Motor neuron (in vitro differentiated cells): ENCODE measurements at places on chromosomes 4 and X. TPM values are rescaled to one million over a fixed set of nuclear protein-coding genes. Genes with fewer than 3 reads are reported as not detected.

DNA sequence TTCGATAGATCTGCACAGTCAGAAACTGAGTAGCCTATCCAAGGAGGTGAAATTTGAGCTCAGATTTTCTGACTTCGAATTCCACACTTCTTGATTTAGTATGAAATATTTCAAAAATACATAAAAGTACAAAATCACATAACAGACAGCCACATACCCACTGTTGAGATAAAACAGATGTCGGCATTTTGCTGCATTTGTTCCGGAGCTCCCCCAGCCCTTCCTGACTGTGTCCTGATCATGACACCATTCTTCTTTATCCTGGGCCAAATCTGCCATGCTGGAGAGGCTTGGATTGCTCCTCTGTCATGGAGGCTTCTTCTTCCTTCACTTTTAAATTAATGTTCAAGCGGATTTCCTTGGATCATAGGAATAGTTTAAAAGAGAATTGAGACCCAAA is 124.2 kb upstream of the RBPJ start:
- ATAC-seq: no peak

FGFRL1 gene
- 23.9 and 27.3 TPM in 2 replicates for total RNA-seq

TASL gene
- total RNA-seq: 0.27 TPM in 1 of 2 replicates, not detected in the other

DNA sequence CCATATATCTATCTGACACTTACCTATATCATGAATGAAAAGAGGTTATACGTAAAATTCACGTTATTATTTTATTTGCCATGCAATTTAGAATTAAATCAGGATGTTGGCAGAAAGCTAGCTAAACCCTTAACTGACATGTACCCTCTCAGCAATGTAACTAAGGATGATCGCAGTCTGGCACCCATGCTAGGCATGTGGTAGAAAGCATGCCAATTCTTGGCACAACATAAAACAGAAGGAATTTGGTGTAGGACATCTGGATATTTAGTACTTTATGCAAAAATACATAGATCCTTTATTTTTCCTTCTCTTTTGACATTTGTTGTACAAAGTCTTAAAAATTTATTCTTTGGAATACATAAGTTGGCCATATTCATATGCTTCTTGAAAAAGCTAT is 436.8 kb upstream of the FAT1 start:
- no peak for ATAC-seq
